ENCODE measurements at places on chromosomes 16 and 17. TPM values are rescaled to one million over a fixed set of nuclear protein-coding genes. Genes with fewer than 3 reads are reported as not detected.

Gene KRTAP17-1
- total RNA-seq: 1.0 TPM

- peak; percentile 94 for DNase-seq
These were observed at the start of gene COX10 for GRCh38 chr17:14069251-14070021. TSS of gene COX10 (plus strand) at chr17:14069504. CDS start at chr17:14069606, 102 bp downstream.

Gene KRTAP1-3
- not detected for total RNA-seq

DNA sequence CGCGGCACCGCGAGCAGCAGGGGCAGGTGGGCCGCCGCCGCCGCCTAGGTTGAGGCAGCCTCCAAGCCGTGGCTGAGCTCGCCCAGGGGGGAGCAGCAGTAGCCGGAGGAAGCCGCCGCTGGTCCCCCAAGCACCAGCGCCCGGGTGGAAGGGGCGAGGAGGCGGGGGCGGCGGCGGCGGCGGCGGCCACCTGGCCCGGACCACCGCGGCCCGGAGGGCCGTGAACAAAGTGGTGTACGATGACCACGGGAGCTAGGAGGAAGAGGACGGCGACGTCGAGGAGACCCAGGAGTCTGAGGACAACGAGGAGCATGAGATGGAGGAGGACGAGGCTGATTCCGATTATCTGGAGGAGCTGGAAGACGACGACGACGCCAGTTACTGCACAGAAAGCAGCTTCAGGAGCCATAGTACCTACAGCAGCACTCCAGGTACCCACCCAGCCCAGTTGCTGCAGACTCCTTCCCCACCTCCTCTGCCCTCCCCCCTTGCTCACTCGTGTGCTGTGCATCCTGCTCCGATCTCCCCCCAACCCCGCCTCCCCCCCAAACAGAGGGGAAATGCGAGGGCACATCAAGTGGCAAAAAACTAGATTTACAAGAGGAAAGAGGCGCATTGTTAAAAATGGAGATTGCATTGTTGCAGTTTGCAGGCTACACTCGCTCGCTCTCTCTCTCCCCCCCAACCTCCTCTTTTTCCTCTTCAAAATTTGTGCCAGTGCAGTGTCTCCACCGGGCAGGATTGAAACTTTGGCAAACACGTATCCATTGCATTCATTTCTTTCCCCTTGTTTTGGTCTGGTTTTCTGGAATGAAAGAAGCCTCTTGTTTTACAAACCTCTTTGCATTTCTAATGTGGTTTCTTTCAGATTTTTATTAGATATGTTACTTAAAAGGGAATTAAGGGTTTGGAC lies 41.8 kb upstream of the AMZ2 start:
- peak; percentile 32 for DNase-seq

GRCh38 chr17:50765454-50766221 lies 1.7 kb downstream of the ANKRD40CL start:
- DNase-seq: no peak

DNA sequence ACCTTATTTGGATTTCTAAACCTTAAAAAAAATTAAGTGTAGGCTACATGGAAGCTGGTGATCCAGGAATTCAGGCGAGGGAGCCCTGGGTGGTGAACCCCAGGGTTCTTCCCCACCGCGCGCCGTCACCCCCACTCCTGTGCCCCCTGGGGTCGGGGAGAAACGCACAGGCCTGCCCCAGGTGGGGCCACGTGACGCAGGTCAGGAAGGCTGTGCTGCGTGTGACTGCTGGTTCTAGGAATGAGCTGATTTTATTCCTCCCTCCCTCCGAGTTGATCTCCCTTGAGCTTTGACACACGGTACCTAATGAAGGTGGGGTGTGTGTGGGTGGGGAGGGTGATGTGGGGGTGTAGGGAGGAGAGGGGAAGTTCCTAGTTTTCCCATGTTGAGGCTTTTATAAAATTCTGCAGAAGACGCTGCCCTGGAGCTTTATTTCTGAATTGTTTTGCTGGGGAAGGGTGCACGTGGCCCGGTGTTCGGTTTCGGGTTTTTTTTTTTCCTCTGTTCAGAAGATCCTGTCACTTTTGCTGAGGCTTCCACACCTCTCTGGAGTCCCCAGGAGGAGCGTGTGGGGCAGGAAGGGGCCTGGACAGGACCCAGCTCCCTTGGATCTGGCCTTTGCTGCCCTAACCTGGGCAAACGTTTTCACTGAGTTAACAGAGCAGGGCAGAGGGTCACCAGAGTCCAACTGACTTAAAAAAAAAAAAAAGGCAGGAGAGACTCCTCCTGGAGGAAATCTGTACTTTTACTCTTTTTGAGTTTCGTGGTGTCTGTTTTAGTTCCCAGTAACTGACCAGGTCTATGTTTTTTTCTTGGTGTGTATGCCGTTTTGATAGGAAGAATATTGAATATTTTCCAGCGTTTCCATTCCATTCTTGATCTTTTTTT lies 55.8 kb upstream of the GSE1 start:
- no peak for DNase-seq

GRCh38 chr17:66655861-66656260 lies 179.1 kb upstream of the CACNG5 start:
- DNase-seq: no peak

GRCh38 chr17:48843187-48843900 lies 12.5 kb downstream of the CALCOCO2 start:
- DNase-seq: no peak

Gene GFOD2
- 12.5 TPM for total RNA-seq
